ENCODE measurements at places on chromosomes 13 and 19.

GRCh38 chr19:1156305-1156801 is 17.7 kb downstream of the SBNO2 start:
- no peak for DNase-seq

DNA sequence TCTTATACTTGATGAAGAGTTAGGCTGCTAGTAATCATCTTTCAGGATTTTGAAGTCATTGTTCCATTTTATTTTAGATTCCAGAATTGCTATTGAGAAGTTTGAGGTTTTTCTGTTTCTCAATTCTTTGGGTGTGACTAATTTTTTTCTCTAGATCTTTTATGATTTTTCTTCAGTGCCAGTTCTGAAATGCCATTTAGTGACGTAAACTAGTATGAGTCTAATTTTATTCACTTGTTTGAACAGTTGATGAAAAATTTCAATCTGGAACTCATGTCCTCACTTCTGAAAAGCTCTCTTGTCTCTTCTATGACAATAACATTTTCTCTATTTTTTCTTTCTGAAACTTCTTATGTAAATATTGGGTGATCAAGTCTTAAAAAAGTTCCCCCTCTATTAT is 188.5 kb upstream of the HTR2A start:
- DNase-seq: no peak

- no peak for DNase-seq
Measured at GRCh38 chr13:37769078-37769477, 100.5 kb downstream of the TRPC4 start.

DNA sequence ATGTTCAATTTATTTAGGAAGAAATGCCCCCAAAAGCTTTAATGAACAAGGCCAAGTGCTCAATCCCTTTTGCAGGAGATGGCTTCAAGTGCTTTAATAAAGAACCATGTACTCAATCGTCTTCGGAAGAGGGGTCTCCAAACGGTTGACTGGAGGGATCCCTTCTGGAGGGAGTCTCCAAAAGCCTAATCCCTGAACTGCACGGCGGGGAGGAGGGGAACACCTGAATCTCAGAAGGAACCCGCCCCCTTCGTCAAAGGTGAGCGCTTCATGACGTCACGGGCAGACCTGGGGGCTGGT is 505 bp downstream of the PAF1 start:
- DNase-seq: peak; percentile 86

GRCh38 chr13:42626176-42626860 is 52.4 kb downstream of the TNFSF11 start:
- DNase-seq: no peak

All from activated CD8-positive, alpha-beta T cell treated with anti-CD3 and anti-CD28 coated beads, Interleukin-2, amount 10 ng/mL, durations not matched to agents 7 days and 5 days (primary cell).